Effector memory CD8-positive, alpha-beta T cell (primary cell): ENCODE measurements at places on chromosomes 3 and 15.

- H3K4me1 ChIP-seq, result peaks cover 3% of the 10 kb centered on the region
- H3K36me3 ChIP-seq, result no peaks in the 10 kb centered on the region
- DNase-seq, result no peak
- H3K27me3 ChIP-seq, result no peaks in the 10 kb centered on the region
- no peak overlapping the region for H3K4me3 ChIP-seq
Measured at GRCh38 chr3:5245927-5246326, 58.4 kb downstream of the EDEM1 start.

- peaks cover 14% of the 10 kb centered on the region for H3K4me1 ChIP-seq
- peak overlapping the region; percentile 97 for H3K4me3 ChIP-seq
- H3K27me3 ChIP-seq, result no peaks in the 10 kb centered on the region
- no peak for DNase-seq
- no peaks in the 10 kb centered on the region for H3K36me3 ChIP-seq
Measured at GRCh38 chr15:50183112-50183794, 1.3 kb downstream of the SLC27A2 start.

DNA sequence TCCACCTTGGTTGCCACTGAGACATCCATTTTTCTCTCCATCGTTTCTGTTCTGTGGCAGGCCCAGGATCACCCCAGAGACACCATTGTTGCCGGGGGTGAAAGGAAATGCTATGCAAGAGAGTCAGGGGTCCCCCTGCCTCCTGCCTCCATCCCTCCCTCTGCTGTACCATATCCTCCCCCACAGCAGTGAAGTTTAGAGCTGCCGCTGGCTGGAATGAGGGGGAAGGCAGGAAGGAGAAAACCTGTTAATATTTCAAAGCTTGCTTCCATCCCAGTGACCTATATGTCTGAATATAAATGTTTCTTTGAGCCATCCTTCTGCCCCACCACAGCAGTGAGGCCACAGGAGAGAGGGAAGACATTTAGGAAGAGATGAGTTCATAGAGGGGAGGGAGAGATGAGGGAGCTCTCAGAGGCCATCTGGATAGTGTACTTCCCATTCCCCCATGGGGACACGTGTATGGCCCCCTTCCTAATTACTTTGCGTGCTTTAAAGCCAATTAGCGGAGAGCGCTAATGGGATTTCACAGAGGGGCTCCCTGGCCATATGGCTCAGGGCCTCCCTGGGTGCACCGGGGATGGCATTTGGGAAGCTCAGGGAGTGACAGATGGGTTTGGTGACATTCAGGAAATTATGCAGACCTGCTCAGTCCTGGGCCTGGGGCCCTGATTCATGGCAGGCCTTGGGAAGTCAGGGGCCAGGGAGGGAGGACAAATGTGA, 40.4 kb upstream of the CHRNB4 start:
- H3K36me3 ChIP-seq, result no peaks in the 10 kb centered on the region
- no peak for DNase-seq
- H3K27me3 ChIP-seq, result peaks cover 6% of the 10 kb centered on the region
- no peaks in the 10 kb centered on the region for H3K4me1 ChIP-seq

- DNase-seq, result no peak
- no peak overlapping the region for H3K4me3 ChIP-seq
- H3K36me3 ChIP-seq, result peaks cover 25% of the 10 kb centered on the region
Measured at GRCh38 chr15:52016316-52016715, 2.7 kb upstream of the MAPK6 start.

DNA sequence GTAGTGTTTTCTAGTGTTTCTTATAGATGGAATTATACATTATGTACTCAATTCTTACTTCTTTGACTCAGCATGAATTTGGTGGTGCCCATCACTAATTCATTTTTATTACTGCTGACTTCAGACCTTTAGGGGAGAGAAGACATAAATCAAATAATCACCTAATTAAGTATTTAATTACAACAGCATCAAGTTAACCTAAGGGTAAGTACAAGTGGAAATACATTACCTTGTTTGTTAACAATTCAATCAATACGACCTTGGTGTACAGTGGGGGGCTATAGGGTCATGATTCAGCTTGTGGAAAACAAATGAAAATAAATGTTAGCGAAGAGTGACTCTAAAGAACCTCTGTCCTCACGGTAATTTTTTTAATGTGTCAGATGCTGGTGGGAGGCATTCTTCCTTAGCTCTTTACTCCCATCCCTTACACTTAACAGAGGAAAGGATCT, 538 bp upstream of the CAPN7 start:
- H3K4me1 ChIP-seq, result peaks cover 32% of the 10 kb centered on the region
- no peak for DNase-seq
- no peaks in the 10 kb centered on the region for H3K27me3 ChIP-seq
- H3K27ac ChIP-seq, result peak overlapping the region; percentile 92
- H3K36me3 ChIP-seq, result peaks cover 21% of the 10 kb centered on the region

DNA sequence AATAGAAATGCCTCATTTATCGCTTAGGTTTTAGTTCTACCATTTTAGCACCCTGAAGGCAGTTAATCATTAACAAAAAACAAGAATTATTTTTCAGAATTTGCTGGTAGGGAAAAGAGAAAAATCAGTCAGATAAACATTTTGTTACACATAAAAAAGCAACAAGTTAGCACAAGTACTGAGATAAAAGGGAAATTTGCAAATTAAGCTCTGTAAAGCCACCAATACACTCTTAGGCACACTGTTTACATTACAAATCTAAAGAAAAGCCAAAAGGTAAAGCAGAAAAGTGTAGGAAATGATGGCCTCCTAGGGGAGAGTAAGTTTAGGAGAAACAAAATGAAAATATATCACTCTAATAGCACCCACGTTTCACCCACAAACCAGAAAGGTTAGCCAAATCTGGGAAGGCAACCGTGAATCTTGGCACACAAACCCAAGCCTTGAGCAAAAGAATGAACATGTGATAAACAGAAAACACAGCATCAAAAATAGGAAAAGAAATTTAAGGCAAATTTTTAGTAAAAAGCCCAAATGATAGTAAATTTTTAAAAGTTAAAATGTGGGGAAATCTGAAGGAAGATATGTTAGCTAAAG, 1.6 kb upstream of the SATB1 start:
- H3K27ac ChIP-seq, result no peak overlapping the region
- peaks cover 33% of the 10 kb centered on the region for H3K36me3 ChIP-seq
- H3K4me3 ChIP-seq, result peak overlapping the region; percentile 6
- H3K27me3 ChIP-seq, result no peaks in the 10 kb centered on the region
- no peak for DNase-seq

- DNase-seq, result no peak
- no peak overlapping the region for H3K4me3 ChIP-seq
- H3K27me3 ChIP-seq, result peaks cover 6% of the 10 kb centered on the region
- no peak overlapping the region for H3K27ac ChIP-seq
Measured at GRCh38 chr3:139117136-139117675, 72.5 kb upstream of the PRR23C start.

GRCh38 chr15:64398575-64398974, 10.9 kb downstream of the TRIP4 start:
- H3K27ac ChIP-seq, result no peak overlapping the region
- H3K27me3 ChIP-seq, result no peaks in the 10 kb centered on the region
- H3K4me1 ChIP-seq, result peaks cover 2% of the 10 kb centered on the region
- no peak for DNase-seq
- H3K36me3 ChIP-seq, result peaks cover 96% of the 10 kb centered on the region
- H3K4me3 ChIP-seq, result no peak overlapping the region

DNA sequence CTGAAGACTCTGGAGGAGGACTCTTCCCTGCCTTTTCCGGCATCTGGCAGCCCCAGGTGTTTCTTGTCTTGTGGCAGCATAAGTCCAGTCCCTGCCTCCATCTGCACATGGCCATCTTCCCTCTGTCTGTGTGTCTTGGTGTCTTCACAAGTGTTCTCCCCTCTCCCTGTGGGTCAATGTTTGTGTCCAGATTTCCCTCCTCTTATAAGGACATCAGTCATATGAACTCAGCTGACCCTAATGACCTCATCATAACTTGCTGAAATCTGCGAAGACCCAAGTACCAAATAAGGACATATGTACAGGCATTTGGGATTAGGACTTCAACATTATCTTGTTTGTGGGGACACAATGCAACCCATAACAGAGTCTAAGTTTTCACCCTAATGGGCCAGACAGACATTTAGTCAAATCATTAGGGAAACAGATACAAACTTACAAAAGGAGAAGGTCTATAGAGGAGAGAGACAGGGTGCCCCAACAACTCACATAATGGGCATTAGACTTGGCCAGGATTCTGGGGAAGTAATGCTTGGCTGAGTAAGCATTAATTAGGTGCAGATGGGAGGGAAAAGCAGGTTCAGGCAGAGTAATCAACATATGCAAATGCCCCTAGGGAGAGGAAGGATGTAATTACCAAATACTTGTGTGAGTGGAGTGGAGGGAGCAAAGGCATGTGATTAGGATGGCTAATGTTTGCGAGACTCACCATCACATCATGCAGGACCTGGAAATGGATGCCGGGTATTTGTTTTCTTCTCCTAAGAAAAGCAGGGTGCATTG, 372.8 kb upstream of the TBL1XR1 start:
- no peak for DNase-seq
- no peak overlapping the region for H3K4me3 ChIP-seq
- H3K36me3 ChIP-seq, result no peaks in the 10 kb centered on the region
- peaks cover 5% of the 10 kb centered on the region for H3K4me1 ChIP-seq

GRCh38 chr15:48494631-48495030, 150.9 kb downstream of the FBN1 start:
- H3K36me3 ChIP-seq, result no peaks in the 10 kb centered on the region
- no peaks in the 10 kb centered on the region for H3K27me3 ChIP-seq
- no peak overlapping the region for H3K27ac ChIP-seq
- no peaks in the 10 kb centered on the region for H3K4me1 ChIP-seq
- no peak overlapping the region for H3K4me3 ChIP-seq

DNA sequence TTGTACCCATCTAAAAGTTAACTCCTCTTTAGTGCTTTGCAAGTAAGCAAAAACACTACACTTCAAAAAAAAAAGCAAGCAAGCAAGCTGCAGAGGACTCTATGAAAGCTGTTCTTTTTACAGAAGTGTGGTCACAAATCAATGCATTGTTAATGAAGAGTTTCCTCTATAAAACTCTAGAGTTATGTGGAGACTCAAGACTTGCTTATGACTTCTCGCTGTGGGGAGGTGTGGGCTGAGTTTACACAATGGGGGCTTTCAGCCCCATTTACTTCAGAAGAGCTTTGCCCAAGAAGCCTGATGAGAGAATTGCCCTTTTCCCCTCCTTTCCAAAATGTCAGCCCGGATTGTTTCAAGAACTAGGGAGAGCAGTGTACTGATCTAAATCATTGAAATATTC, 144.4 kb downstream of the IGSF11 start:
- no peak overlapping the region for H3K27ac ChIP-seq
- DNase-seq, result no peak
- no peaks in the 10 kb centered on the region for H3K4me1 ChIP-seq

DNA sequence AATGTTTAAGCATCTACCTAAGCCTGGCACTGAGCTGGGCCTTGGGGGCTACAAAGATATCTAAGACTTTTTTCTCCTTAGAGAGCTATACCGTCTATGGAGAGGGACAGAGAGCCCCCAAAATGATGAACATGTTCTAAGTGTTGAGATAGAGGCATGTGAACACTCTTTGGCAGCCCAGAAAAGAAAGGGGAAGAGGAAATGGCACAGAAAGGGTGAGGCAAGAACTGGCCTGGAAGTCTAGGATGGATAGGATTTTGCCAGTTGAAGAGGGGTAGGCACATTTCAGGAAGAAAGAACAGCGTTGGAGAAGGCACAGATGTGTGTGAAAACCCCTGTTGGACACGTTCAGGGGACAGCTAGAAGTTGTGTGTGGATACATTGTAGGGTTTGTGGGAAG, 276.2 kb upstream of the LRRFIP2 start:
- H3K36me3 ChIP-seq, result peaks cover 3% of the 10 kb centered on the region
- peaks cover 81% of the 10 kb centered on the region for H3K27me3 ChIP-seq
- H3K27ac ChIP-seq, result no peak overlapping the region
- no peak for DNase-seq
- peaks cover 11% of the 10 kb centered on the region for H3K4me1 ChIP-seq

DNA sequence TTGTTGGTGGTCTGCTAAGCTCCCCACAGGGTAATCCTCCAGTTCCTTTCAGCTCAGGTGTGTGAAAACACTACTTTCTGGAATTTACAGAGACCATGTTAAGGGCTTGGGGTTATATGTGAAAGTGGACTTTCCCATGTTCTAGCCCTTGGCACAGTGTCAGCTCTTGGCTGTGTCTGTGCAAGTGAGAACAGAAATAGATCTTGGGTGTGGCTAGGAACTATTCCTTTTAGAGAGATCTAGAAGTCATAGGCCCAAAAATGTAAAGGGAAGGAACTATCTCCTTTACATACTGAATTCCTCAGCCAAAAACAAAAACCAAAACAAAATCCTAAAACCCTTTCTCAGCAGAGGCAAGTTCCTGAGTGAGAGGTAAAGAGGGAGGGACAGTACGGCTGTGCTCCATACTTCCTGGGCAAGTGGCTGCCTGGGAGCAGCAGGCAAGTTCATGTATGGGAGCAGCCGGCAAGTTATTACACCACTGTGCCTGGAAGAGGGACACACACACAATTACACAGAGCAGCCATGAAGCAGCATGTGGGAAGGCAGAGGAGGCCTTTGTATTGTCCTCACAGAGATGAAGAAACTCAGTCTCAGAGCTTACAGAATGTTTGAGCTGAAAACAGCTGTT, 19.9 kb upstream of the C3orf62 start:
- H3K27ac ChIP-seq, result peak overlapping the region; percentile 23
- no peaks in the 10 kb centered on the region for H3K27me3 ChIP-seq
- no peak for DNase-seq
- peaks cover 92% of the 10 kb centered on the region for H3K36me3 ChIP-seq
- H3K4me1 ChIP-seq, result no peaks in the 10 kb centered on the region
- H3K4me3 ChIP-seq, result no peak overlapping the region

DNA sequence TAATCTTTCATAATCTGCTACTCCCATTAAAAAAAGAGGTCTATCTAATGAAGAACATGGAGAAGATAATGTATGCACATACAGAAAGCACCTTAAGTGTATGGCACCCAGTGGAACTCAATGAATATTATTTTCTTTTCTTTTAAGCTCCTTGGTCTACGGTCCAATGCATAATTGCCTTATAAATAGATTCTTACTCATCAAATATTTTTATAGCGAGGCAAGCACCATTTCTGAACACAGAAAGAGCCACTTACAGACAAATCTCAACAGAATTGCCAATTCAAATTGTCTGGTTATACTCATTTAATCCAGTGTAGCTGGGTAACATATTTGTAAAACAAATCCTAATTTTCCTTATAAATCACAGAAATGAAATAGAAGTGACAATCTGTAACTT, 6.3 kb downstream of the PDZRN3 start:
- no peak for DNase-seq
- H3K27me3 ChIP-seq, result no peaks in the 10 kb centered on the region
- H3K4me3 ChIP-seq, result no peak overlapping the region
- no peak overlapping the region for H3K27ac ChIP-seq
- H3K4me1 ChIP-seq, result no peaks in the 10 kb centered on the region

- peaks cover 34% of the 10 kb centered on the region for H3K4me1 ChIP-seq
- H3K36me3 ChIP-seq, result peaks cover 21% of the 10 kb centered on the region
- no peaks in the 10 kb centered on the region for H3K27me3 ChIP-seq
- peak overlapping the region; percentile 83 for H3K4me3 ChIP-seq
- DNase-seq, result no peak
Measured at GRCh38 chr3:196273655-196274054, 13.9 kb downstream of the PCYT1A start.

GRCh38 chr3:59286791-59287531, 237.1 kb upstream of the CFAP20DC start:
- DNase-seq, result no peak
- no peak overlapping the region for H3K4me3 ChIP-seq
- peaks cover 7% of the 10 kb centered on the region for H3K27me3 ChIP-seq
- no peaks in the 10 kb centered on the region for H3K4me1 ChIP-seq

GRCh38 chr15:91625506-91625905, 228.0 kb upstream of the SLCO3A1 start:
- H3K27me3 ChIP-seq, result peaks cover 12% of the 10 kb centered on the region
- H3K36me3 ChIP-seq, result no peaks in the 10 kb centered on the region
- H3K27ac ChIP-seq, result no peak overlapping the region
- no peak overlapping the region for H3K4me3 ChIP-seq

- no peaks in the 10 kb centered on the region for H3K36me3 ChIP-seq
- H3K27ac ChIP-seq, result no peak overlapping the region
- no peak overlapping the region for H3K4me3 ChIP-seq
- DNase-seq, result no peak
- H3K4me1 ChIP-seq, result no peaks in the 10 kb centered on the region
- peaks cover 10% of the 10 kb centered on the region for H3K27me3 ChIP-seq
Measured at GRCh38 chr15:83993591-83993990, 242.0 kb upstream of the GOLGA6L4 start.
